ENCODE measurements at places on chromosomes 13 and 19.

DNA sequence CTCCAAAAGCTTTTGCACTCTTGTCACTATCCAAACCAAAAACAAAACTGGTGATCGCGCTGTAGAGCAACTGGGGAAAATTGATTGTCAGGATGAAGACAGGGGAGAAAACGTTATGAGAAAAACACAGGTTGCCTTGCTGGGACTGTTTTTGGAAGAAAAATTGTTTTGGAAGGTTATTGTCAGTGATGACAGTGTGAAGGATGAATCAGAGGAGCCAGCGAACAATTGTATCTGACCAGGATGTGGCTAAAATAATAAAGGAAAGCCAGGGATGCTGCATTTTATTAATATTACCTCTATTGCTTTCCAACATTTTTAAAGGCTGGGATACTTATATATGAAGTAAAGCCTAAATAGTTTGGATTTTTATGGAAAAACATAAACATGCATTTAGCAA lies 334.0 kb downstream of the SPRY2 start:
- DNase-seq, result no peak

- no peak for DNase-seq
These were observed 312.8 kb upstream of the GPC6 start for GRCh38 chr13:92913840-92914239.

- DNase-seq, result no peak
These were observed 610.2 kb downstream of the SLITRK1 start for GRCh38 chr13:83272076-83272475.

DNA sequence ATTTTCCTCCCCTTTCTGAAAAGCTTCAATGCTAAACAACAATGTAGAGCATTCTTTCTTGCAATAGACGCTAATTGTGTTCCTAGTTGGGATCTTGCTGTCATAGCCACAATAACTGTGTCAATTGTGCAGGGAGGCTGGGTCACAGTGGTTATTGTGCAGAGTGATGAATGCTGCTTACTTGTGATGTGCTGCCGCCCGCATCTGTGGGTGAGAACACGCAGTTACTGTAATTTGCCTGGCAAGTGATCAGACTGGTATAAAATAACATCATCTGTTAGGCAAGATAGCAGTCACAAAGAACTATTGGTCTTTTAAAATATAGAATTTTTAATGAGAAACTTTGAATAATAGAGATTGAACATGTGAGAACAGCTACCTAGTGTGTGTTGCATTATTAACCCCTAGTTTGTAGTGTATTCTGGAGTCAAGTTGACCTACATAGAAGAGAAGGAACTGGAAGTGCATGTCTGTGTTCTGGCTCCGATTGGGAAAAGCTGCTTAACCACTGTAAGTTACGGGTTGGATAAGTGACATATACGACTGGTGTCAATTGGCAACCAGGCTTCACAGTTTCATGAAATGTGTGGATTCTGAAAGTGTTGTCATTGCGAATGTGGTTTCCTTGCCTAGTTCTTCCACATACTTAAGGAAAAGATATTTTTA lies 43.6 kb downstream of the SLAIN1 start:
- DNase-seq, result no peak

DNA sequence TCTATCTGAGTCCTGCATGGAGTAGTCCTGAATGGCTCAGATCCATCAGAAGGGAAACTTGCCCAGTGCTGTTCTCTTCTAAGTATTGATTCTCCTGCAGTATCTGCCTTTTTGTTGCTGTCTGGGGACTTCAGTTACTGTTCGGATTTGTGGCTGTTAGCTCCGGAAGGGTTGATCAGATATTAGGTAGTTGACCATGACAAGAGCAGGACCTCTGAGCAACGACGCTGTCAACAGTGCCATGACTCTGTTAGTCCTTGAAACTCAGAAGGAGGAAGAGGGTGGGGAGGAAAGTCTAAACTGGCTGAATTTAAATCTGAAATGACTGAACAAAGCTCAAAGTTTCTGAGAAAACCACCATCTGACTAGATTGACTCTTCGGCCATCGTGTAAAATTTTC lies 42.2 kb downstream of the CCNE1 start:
- DNase-seq, result no peak

DNA sequence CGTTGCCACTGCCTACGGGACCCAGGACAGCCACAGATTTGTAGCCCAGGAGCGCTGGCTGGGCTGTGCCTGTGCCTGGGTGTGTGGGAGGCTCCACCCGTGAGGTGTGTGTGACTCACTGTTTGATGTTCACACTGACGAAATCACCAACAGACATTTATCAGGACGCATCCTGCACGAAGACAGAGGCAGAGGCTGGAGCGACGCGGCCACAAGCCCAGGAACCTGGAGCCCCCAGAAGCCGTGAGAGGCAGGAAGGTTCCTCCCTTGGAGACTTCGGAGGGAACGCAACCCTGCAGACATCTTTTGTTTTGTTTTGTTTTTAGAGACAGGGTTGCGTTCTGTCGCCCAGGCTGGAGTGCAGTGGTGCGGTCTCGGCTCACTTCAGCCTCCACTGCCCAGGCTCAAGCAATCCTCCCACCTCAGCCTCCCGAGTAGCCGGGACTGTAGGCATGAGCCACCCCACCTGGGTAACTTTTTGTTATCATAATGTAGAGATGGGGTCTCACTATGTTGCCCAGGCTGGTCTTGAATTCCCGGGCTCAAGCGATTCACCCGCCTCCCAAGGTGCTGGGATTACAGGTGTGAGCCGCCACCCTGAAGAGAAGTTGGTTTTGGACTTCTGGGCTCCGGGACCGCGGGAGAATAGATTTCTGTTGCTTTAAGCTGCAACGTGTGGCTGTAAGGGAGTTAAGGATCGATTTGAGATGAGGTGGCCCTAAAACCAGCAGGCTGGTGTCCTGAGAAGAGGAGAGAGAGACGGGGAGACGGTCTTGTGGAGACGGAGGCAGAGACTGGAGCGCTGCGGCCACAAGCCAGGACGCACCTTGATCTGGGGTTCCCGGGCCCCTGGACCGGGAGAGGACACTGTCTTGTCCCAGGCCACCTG lies 24.9 kb upstream of the WDR18 start:
- peak; percentile 26 for DNase-seq

DNA sequence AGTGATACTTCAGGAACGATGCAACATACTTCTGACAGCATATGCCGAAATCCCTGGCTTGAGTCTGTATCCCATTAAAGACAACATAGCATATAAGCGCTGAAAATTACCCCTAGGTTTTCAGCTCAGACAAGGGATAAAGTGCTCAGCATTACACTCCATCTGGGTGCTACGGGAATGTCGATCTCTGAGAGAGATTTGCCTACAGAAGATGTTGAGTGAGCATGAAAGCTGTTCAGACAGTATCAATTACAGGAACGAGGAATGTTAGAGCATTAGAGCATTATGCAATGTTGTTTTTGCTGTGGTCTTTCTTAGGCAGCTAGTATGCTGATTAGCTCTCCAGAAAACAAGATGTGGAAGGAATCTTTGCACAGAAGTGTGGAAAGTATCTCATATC lies 484.5 kb downstream of the LIG4 start:
- peak; percentile 28 for DNase-seq

DNA sequence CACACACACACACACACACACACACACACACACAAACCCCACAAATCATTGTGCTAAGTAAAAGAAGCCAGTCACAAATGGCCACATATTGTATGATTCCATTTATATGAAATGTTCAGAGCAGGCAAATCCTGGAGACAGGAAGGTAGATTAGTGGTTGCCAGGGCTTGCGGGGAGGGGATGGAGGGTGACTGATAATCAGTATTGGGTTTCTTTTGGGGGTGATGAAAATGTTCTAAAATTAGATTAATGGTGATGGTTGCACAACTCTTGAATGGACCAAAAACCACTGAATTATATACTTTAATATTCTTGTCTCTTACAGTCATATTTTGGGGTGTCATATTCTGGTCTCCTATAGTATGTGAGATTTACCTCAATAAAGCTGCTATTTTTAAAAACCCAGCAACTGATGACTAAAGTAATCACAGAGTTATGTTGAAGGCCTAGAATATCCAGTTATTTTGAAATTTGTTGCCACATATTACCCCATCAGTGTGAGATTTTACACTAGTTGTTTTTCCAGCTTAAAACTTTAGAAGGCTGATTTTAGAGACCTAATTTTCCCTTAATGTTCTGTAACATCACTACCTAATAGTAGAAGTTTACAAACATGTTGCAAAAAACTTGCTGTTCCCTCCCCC lies 20.3 kb downstream of the FLT1 start:
- no peak for DNase-seq

- DNase-seq, result no peak
These were observed 111.5 kb upstream of the ZNF507 start for GRCh38 chr19:32233885-32234284.

DNA sequence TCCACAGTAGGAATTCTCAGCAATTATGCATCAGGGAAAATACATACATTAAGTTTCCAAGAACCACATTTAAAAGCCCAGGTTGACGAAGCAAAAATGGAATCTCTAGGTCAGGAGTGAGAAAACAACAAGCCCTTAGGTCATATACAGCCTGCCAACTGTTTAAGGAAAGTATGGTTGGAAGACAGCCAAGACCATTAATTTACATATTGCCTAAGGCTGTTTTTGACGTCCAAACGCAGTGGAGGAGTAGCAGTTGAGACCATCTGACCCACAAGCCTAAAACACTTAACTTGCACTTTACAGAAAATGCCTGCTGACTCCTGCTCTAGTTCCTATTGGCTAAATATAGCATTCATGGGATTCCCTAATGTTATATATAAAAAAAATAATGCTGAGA lies 299.0 kb downstream of the ITGBL1 start:
- peak; percentile 70 for DNase-seq

GRCh38 chr13:52827839-52828238 lies 20.6 kb downstream of the PCDH8 start:
- DNase-seq, result no peak

GRCh38 chr19:10189616-10190015 lies 5.1 kb downstream of the DNMT1 start:
- peak; percentile 32 for DNase-seq

DNA sequence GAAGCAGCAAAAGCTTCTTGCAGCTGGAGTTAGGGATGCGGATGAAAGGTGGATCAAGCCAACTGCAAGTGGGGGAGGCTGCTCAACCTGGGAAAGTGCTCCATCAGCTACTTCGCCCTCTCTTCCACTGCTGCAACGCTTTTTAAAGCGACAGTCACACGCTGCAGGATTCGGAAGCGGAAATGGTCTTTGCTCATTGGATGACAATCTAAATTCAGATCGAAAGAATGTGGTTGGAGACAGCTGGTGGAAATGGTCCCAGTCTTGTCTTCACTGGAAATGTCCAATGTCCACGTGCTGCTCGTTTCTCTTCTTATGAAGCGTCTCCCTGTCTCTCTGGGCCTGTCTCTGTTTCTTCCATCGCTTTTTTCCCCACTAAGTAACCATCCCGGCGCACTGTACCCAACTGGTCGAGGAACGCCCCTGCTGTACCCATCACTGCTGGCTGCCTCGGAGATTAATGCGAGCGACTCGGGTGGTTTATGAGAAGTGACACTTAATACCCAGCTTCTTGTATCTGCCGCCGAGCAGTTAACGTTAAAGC lies 2.1 kb upstream of the FGF9 start:
- no peak for DNase-seq

GRCh38 chr19:28746478-28746877 lies 466.5 kb downstream of the UQCRFS1 start:
- DNase-seq, result no peak

GRCh38 chr13:110571896-110572777 lies 10.6 kb upstream of the RAB20 start:
- no peak for DNase-seq

GRCh38 chr19:47778049-47778953 lies at the start of gene SELENOW:
SELENOW (plus strand) TSS chr19:47778703; CDS start chr19:47778786, 83 bp downstream.
- DNase-seq, result peak; percentile 77

DNA sequence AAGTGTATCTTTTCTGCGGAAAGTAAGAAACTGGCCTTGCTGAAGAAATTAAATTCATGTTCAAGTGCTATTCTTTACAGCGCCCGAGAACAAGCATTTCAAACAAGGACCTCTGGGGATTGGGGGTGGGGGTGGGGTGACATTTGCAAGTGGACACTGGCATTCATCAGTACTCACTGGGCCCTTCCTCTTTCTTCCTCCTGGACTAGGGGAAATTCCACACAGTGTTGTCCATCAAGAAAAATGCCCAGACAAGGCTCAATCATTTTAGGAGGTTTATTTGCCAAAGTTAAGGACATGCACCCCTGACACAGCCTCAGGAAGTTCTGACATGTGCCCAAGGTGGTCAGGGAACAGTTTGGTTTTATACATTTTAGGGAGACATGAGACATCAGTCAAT lies 22.9 kb upstream of the OR10H1 start:
- DNase-seq, result no peak

DNA sequence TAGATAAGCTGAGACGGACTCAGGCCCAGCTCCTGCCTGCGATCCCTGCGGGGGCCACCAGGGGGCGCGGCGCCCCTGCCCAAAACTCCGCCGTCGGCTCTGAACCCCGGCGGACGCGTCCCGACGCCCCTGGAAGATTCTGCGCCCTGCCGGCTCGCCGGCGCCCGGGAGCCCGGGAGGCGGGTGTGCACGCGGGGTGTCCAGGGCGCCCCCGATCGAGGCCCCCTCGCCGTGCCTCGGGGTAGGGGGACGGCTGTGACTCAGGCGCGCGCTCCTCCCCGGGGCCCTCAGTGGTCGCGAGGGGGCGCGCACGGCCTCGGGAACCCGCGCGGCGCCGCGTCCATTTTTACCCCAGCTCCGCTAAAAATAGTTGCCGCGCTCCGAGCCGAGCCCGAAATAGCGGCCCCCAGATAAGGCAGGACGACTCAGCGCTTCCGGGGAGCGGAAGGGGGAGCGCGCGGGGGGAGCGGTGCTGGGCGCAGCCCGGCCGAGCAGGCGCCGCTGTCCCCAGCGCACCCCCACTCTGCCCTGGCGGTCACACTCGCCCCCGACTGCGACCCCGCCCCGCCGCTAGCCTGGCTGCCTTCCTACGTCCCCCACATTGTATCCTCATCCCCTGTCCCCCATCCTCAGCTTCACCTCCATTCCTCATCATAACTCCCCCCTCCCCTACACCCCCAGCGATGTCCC lies 16.0 kb upstream of the ERCC1 start:
- peak; percentile 72 for DNase-seq

- DNase-seq, result no peak
These were observed 207.9 kb downstream of the TM9SF2 start for GRCh38 chr13:99709134-99709533.

DNA sequence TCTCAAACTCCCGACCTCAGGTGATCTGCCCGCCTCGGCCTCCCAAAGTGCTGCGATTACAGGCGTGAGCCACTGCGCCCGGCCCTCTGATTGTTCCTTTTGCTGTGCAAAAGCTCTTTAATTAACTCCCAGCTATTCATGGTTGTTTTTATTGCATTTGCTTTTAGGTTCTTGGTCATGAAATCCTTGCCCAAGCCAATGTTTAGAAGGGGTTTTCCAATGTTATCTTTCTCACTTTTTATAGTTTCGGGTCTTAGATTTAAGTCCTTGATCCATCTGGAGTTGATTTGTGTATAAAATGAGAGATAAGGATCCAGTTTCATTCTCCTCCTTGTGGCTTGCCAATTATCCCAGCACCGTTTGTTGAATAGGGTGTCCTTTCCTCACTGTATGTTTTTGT lies 19.2 kb upstream of the GRTP1 start:
- no peak for DNase-seq

GRCh38 chr13:25752957-25753551 lies 298.8 kb downstream of the SHISA2 start:
- peak; percentile 95 for DNase-seq

GRCh38 chr13:81986308-81986707 lies 1645.4 kb upstream of the SPRY2 start:
- no peak for DNase-seq

GRCh38 chr13:21171420-21171819 lies 4.9 kb downstream of the SKA3 start:
- no peak for DNase-seq
